ENCODE measurements at places on chromosomes 16 and 17.

DNA sequence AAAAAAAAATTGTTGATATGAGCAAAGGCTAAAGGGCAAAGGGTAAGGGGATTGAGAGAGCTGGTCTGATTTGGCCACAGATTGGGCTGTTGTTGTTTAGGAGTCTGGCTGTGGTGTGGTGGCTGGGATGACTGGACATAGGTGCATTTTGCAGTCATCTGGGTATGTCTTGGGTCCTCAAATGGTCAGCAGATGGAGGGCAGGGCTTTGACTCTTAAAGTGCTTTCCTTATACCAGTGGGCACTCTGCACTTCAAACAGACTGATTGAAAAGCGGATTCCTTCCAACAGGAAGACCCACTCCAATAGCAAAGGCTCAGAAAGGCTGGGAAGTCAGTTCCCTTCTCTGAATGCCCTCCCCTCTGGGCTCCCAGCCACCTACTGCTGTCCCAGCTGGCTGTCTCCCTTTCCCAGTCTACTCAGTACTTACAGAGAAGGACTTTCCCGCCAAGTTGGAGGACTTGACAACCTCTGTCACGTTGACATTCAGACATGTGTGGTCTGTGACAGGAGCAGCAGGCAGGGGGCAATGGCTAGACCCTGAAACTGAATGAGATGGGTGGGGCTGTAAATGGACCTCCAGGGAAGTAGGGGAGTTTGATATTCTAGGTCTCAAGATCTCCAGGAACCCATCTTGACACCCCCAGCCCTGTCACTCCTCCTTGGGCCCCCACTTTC lies 19.6 kb upstream of the MFSD6L start:
- DNase-seq, result no peak

DNA sequence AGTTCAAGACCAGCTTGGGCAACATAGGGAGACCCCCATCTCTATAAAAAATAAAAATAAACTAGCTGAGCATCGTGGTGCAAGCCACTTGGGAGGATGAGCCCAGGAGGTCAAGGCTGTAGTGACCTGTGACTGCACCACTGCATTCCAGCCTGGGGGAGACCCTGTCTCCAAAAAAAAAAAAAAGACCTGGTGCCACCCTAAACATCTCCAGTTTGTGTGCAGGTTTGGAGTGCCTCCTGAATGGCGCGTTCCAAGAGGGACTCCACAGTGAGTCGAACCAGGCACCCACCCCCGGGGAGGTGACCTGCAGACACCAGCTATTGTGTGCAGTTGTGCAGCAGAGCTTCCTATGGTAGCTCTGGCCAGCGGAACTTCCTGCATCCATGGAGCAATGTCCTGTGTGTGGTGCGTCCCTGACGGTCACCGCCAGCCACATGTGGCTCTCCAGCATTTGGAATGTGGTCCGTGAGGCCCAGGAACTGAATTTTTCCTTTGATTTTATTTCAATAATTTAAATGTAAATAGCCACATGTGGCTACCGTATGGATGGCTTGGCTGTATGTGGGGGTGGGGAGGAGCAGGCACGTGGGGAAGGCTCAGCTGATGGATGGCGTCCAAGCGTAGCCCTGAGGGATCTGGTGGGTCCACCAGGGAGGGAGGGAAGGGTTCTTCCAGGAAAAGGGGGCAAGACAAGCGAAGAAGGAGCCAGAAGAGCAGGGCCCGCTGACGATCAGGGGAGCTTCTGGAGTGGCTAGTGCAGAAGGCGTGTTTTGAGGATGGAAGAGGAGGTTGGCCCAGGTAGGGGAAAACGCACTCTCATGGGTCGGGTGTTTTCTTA lies 107.1 kb upstream of the GSE1 start:
- no peak for DNase-seq

GRCh38 chr16:19555938-19556771 lies 652 bp downstream of the VPS35L start:
- DNase-seq, result no peak

- no peak for DNase-seq
Measured at GRCh38 chr16:8892101-8892575, 10.0 kb downstream of the LITAFD start.

DNA sequence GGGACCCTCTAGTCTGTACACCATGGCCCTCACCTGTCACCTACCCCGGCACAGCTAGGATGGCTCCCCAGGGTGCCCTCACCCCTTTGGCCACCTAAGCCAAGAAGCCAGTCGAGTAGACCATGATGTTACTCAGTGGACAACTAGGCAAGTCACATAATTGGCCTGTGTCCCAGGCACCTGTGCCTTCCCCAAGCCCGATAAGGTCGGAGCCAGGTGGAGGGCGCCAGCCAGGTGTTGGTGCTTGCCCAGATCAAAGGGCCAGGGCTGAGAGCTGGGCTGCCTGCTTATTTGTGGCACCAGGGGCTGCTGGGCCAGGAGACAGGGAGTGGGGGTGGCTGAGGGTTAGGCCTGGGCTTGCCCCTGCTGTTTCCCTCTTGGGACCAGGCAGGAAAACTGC lies 16.8 kb downstream of the SPNS2 start:
- no peak for DNase-seq

- no peak for DNase-seq
Measured at GRCh38 chr17:58329035-58329809, 627 bp upstream of the TSPOAP1 start.

GRCh38 chr17:41666708-41667279 lies 21.9 kb upstream of the EIF1 start:
- peak; percentile 75 for DNase-seq

DNA sequence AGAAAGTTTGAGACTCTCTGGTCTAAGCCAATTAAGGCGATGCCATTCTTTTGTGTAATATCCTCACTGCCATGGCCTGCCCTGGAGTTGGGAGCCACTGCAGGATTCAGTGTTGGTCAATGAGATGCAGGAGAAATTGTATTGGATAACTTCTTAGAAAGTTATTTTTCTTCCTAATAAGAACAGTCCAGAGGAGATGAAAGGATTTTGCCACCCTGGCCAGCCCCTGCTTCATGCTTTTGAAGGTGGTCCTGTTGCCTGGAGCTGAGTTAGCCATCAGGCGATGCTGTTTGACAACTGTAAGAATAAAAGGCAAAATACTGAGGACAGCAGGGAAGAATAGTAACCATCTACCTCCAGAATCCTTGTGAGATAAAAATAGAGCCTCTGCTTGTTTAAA lies 35.4 kb upstream of the CNTNAP4 start:
- DNase-seq, result no peak

DNA sequence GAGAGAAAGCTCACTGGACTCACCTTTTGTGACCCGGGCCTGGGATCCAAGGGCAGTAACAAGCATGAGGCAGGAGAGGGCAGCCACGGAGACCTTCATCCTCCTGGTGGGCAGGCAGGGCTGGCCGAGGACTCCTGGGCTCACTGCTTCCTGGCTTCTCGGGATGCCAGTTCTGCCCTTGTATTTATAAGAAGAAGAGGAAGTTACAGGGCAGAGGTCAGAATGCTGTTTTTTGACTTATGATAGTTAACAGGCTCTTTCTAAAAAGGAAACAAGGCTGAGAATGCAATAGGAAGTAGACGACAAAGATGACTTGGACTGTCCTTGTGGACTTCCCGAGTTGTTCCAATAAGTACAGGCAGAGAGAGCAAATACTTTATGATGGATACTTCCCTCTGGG lies at the start of gene CCL23:
CCL23 (minus strand) TSS at position 174 of the 400 bp plus-strand sequence; CDS start at position 99, 75 bp downstream.
- no peak for DNase-seq

DNA sequence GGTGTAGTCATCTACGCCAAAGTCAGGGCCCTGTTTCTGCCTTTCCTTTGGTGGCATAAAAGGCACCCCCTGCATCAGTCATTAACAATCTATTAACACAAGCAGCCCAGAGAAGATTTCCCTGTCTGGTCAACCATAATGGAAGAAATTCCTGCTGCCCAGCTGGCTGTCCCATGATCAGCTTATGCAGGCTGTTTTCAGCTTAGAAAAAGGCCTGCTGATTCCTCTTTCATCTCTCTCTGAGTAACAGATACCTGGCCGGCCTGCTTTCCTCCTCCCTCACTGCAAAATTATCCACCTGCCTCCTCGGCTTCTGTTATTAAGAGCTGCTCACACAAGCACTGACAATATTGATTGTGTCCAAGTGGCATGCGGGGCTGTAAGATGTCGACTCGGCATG lies 70.3 kb upstream of the MMP2 start:
- no peak for DNase-seq

DNA sequence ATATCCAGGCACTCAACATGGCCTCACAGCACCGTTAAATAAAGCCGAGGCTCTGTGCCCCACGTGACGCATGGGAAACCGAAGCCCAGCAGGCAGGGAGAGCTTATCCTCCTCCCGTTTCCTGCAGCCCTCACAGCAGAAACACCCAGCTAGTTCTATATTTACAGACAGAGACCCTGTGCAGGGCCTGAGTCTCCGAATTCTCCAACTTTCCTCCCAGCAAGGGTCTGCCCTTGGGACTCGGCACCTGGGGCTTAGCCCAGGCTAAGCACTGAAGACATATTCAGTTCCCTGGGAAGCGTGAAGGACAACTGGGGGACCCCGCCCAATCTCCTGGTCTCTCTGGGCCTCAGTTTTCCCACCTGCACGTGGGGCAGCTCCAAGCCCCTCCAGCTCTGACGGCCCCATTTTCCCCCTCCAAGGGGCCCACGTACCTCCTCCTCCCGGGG lies 29.2 kb downstream of the TRPV3 start:
- no peak for DNase-seq

- no peak for DNase-seq
Measured at GRCh38 chr17:41307647-41308046, 1.5 kb downstream of the KRTAP16-1 start.

DNA sequence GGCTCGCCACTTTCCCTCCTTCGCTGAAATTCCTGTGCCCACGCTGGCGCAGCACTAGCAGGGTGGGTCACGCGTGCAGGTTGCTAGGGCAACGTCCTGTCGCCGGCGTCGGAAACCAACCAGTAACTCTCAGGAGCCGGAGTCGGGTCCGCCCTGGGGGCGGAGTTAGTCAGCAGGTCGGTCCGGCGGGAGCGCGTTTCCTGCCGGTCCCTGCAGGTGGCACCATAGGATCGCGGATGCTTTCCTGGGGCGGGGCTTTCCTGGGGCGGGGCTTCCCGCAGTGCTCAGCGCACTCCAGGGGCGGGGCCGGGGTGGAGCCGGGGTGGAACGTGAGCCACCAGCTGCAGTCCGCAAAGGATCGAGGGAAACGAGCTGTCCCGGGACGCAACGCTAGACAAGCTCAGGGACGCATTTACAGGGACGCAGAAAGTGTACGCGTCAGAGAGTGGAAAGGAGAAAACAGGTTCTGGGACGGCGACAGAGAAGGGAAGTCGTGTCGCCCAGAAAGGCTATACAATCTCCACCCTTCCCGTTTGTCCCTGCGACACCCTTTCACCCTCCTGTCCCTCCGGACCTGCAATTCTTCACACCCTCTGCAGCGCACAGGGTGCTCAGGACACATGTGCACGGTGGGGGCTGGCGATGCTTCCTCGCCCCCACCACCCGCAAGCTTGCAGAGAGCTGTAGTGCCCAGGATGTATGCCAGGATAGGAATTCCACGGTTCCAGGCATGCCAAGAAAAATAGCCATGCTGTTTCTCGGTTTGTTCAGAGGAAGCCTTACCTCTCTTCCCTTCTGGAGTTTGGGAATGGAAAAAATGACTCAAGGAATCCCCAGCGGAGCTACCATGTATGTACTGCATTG lies 12.3 kb downstream of the COPZ2 start:
- DNase-seq, result peak; percentile 97

- DNase-seq, result no peak
Measured at GRCh38 chr17:56833057-56833808, 487 bp downstream of the C17orf67 start.

DNA sequence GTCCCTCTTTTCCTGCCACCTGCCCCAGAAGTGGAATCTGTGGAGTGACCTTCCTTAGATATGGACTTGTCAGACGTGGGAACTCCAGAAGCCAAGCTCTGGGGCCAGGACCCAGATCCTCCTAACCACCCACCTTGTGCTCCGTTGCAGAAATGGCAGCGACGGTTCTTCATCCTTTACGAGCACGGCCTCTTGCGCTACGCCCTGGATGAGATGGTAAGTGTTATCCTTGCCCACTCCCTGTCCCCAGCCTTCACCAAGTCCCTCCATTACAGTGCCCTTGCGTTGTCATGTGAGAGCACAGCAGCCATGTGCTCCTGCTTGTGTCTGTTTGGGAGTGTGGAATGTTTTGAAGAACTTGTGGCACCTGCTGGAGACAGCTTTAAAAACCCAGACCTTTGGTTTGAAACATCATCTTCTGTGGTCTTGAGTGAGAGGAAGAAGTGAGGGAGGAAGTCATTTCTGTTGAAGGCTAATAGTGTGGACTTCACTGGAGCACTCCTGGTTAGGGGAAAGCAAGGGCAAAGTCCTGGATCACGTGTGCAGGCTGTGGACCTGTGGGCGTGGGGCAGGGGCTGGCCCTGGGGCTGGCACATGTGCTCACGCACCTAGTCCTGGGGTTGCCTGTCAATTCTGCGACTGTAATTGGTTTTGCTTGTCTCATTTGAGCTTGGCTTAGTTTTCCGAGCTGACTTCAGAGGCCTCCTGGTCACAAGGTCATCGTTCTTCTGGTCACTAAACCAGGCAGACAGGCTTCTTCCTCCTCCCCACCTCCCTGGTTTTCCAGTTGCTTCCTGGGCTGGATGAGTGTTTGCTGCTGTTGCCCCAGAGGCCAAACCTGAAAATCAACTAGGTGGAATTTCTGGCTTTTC lies 35.8 kb downstream of the MPRIP start:
- DNase-seq, result no peak

DNA sequence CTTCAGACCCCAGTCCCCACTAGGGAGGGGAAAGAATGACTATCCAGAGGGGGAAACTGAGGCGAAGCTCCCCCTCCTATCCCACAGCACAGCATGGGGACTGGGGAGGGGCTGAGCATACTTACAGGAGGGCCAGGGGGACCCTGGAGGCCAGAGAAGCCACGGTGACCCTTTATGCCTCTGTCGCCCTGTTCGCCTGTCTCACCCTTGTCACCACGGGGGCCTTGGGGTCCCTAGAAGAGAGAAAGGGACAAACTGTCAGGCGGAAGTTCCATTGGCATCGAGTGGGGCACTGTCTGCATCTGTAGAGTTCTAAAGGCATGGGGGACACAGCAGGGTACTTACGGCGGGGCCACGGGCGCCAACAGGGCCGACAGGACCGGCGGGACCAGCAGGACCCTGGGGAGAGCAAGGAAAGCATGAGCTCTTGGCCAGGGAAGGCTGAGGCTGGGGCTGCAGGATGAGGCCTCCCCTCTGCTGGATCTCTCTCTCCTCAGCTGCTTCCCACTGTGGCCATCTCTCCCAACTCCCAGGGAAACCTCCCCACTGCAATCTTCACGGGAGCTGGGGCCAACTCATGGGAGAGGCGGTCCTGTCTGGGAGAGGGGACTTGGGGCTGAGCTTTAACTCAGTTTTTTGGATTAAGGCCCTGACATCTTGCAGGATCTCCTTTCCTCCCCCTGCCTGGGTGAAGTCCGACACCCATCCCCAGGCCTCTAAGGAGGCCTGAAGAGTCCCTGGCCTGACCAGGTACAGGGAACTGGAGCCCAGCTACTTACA lies 13.5 kb downstream of the COL1A1 start:
- no peak for DNase-seq

GRCh38 chr16:21654466-21654865 lies 2.1 kb upstream of the IGSF6 start:
- DNase-seq, result no peak

GRCh38 chr16:19872935-19873334 lies 11.7 kb downstream of the GPRC5B start:
- DNase-seq, result no peak
